Suppressor macrophage treated with lipopolysaccharide for 1 hour (primary cell): ENCODE measurements at places on chromosomes 13 and 19.

DNA sequence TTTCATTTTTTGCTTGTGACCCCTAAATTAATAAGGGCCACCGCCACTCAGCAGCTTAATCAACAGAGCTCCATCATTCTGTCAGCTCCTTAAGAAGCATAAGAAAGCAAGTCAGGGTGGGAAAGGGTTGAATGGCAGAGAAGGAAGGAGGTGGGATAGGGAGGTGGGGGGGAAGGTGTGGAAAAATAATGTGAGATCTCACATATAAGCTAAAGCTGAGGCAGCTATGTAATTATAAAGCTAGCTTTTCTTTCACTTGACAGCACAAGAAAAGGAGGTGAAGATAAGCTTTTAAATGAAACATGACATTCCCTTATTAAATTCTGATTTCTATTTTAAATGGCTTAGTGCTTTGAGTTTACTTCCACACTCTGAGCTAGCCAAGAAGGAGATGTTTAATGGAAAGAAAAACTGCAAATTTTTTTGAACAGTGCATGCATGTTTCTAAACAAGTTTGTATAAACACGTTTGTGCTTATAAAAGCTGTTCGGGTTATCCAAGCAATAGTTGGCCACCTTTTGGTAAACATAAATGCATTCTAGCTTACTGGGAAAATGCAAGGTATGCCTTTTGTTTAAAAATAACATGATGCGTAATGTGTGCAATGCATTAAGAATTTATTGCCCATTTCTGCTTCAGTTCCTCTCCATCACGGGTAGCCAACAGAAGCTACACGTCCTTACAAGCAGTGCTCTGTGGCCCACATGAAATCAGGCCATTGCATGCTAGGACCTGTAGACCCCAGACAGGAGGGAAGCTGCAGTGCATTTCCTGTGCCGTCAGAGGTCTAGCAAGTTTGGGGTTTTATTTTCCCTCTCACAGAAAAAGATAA is 96.2 kb downstream of the LHFPL6 start:
- no peak for DNase-seq

DNA sequence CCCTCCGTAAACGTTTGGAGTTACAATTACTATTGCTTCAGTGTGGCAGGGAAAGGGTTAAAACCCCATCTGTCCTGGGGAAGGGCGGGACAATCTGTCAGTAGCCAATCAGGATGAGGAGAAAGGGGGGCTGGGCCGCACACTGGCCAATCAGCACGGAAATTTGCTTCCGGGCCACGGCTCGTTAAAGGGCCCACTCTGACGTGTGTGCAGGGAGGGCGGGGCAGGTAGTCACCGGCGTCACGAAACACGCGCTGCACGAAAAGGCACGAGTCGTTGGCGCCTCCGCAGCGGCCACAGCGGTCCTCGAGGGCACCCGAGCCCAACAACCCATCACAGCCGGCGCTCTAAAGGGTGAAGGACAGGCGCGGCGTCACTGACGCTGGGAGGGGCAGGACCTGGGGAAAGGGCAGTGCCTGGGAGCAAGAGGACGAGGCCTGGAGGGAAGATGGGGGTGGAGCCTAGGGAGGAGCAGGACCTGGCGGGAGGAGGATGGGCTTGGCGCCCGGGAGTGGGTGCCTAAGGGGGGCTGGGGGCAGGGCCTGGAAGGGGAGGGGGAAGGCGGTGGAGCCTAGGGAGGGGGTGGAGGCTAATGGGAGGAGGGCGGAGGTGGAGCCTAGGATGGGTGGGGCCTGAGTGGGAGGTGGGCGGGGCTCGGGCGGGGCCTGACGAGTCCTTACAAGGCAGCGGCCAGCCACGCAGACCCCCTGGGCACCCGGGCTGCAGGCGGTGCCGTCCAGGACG is 4.9 kb downstream of the ADAMTSL5 start:
- peak; percentile 89 for DNase-seq

- no peak for DNase-seq
These were observed 99.4 kb downstream of the ZMYM2 start for GRCh38 chr13:20057963-20058362.

DNA sequence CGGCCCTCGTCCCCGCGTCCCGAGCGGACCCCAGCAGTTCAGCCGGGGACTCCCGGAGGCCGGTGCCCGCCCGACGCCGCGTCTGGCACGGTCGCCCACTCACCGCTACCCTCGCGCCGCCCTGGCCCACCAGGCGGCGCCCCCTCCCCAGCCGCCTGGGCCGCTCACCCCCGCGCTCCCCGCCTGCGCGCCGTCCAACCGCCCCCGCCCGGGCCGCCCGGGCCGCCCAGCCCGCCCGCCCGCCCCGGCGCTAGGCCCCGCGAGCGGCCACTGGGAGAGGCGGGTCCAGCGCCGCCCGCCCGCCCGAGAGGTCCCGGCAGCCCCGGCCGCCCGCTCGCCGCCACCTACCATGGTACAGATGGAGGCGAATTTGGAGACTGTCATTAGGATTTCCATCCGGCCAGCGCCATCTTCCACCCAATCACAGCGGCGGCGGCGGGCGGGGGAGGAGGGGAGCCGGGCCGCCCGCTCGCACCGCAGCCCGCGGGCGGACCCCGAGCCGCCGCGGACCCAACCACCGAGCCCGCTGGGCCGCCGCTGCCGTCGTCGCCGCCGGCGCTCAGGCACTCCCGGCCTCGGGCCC is at the start of gene USP12:
USP12 (minus strand) TSS at position 568 of the 583 bp plus-strand sequence; CDS start at position 396, 172 bp downstream.
- peak; percentile 75 for DNase-seq

GRCh38 chr19:55353803-55354697 is 469 bp downstream of the COX6B2 start:
- DNase-seq = peak; percentile 81

DNA sequence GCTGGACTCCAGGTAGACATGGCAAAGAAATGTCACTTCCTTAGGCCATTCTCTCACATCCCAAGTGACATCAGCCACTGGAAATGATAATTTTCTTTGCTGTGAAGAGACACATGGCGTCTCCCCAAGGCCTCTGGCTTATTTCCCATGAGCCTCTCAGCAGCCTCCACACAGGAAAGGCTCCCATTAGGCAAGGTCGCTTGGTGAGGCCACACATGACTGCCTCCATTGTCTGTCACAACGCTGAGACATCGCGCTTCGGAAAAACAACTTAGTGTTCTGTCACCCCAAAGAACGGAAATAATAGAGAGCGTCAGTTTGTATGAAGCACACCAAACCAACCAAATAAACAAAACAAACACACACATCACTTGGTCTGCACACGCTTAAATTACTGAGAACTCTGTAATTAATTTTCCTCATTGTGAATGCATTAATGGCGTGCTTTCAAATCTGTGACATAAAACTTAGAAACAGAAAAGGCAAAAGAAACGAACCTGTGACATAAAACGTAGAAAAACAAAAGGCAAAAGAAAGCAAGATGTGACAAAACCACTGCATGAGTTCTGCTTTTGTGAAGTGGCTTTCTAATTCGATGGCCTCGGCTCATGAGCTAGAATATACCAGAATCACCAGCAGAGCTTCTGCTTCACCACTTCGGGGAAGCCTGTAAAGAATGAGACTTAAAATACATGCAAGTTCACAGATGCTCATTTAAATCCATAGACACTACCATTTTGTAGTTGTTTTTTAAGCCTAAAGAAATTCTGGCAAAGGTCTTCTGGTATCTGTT is 404.2 kb upstream of the SGCG start:
- no peak for DNase-seq

- DNase-seq = no peak
These were observed 1.2 kb downstream of the IZUMO4 start for GRCh38 chr19:2097886-2098327.

DNA sequence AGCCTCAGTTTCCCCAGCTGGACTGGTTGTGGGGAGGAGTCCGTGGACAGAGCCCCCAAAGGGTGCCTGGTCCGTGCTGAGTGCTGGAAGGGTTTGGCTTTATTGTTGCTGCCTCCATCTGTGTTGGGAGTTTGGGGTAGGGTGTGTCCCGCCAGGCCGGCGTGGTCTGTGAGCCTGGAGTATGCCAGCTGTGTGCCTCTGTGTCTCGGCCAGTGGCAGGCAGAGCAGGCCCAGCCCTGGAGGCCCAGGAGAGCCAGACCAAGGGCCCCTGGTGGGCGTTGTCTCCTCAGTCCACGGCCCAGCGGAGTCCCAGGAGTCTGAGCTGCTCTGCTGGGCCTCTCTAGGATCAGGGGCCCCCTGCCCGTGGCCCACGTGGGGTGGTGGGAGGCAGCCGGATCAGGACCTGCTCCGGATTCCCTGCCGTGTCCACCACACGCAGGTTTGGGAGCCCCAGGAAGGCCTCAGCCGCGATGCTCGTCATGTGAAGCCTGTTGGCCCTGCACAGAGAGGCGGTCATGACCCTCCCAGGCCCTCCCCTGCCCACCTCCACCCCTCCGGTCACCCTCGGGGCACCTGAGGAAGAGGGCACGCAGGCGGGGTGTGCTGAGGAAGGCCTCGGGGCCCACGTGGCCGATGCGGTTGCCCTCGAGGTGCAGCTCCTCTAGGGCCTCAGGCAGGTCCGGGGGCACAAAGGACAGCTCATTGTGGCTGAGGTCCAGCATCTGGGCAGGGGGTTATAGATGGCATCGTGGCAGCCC is 6.6 kb downstream of the PODNL1 start:
- no peak for DNase-seq

DNA sequence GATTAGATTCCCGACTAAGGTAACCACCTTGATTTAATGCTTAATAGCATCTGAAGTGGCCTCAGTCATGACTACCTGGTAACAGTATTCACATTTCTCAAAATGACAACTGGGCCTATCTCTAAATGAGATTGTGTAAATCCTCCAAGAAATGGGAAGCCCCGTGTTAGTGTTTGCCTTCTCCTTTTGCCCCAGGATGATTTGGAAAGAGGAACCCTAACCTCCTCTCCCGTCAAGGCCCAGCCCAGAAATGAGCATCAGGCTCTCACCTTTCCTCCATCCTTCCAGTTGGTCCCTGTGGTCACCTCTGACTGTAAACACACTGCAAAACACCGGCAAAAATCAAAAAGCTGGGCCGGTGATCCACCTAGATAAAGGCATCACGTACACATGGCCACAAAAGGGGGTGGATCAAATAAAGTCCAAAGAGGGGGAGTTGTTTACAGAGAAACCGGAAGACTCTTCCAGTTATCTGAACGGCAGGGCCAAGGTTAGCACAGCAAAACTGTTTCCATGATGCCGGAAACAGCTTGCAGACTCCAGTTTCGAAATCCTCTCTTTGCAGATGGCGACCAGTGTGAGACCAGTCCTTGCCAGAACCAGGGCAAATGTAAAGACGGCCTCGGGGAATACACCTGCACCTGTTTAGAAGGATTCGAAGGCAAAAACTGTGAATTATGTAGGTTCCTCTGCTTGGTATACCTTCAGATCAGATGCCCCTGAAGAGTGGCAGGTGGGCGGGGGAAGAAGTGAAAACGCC is 16.4 kb downstream of the F10 start:
- DNase-seq = peak; percentile 31

DNA sequence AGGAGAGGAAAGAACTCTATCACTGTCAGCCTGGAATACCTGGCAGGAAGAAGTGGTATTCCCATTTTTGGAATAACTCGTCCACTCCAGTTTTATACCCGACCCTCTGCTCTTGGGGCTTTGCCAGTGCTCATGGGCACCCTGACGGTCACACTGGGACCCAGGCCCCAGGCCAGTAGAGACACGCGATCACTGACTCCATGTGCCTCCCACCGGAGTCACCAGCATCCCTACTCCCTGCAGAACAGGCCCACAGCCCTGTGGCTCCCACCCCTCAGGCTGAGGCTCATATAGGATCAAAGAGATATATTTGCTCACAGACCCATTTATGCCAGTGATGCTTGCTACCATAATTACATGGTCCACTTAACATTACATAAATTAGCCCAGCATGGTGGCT is 3.5 kb downstream of the GRTP1 start:
- no peak for DNase-seq

GRCh38 chr19:2399582-2399981 is 27.8 kb downstream of the TIMM13 start:
- no peak for DNase-seq

DNA sequence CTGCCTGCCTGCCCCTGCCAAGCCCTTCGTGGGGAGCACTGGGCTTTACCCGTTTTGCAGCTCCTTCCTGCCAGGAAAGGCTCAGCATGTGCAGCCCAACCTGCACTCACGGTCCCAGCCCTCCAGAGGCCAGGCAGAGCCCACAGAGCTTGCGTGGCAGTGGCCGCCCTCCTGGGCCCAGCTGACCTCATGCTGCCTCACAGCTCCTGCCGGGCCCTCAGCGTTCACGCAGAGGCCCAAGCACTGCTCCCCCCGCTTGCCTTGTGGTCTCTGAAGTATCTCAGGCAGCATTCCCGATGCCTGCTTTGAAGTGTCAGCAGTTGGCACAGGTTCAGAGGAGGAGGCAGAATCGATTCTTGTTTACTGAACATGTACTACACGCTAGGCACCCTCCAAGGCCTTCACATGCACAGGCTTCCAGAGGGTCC is 32.5 kb downstream of the CAPN12 start:
- no peak for DNase-seq
